ENCODE measurements at places on chromosomes 2 and 18. TPM values are rescaled to one million over a fixed set of nuclear protein-coding genes. Genes with fewer than 3 reads are reported as not detected.

Gene DCDC2C
- total RNA-seq = not detected

Gene MATN3
- 13.4 TPM for total RNA-seq

Gene FAM228B
- 8.6 TPM for total RNA-seq

Gene LYPD6B
- total RNA-seq = not detected

Gene PTPRN
- 19.3 TPM for total RNA-seq

Gene NEDD4L
- total RNA-seq = 8.1 TPM
